ENCODE measurements at places on chromosomes 12 and 14. TPM values are rescaled to one million over a fixed set of nuclear protein-coding genes. Genes with fewer than 3 reads are reported as not detected.
A peak's percentile ranks its signal among the peaks of the same experiment; 100 is the strongest.

BRF1 gene
- 41.6 TPM for total RNA-seq

- no peak overlapping the region for H3K27ac ChIP-seq
- H3K27me3 ChIP-seq, result no peaks in the 10 kb centered on the region
- H3K4me3 ChIP-seq, result no peak overlapping the region
- peak; percentile 32 for DNase-seq
These were observed 133.1 kb downstream of the PRIMA1 start for GRCh38 chr14:93655078-93655750.

EPYC gene
- not detected for total RNA-seq

GRCh38 chr12:119682639-119683252, 14.8 kb downstream of the PRKAB1 start:
- DNase-seq, result no peak
- no peak overlapping the region for H3K27ac ChIP-seq
- no peak overlapping the region for H3K4me3 ChIP-seq
- H3K27me3 ChIP-seq, result no peaks in the 10 kb centered on the region
- H3K4me1 ChIP-seq, result peaks cover 25% of the 10 kb centered on the region
- H3K36me3 ChIP-seq, result peaks cover 2% of the 10 kb centered on the region

CLEC4C gene
- total RNA-seq, result not detected

DNA sequence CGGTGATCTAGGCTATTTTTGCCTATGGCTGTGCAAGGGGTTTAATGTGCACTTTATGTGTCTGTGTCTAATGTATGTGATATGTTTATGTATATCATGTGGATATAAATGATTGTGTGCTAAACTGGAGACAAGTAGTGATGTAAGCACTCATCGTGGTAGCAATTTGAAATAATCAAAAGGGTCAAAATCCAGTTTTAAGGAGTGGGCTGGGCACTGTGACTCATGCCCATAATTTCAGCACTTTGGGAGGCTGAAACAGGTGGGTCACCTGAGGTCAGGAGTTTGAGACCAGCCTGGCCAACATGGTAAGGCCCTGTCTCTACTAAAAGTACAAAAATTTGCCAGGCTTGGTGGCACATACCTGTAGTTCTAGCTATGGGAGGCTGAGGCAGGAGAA, 2.8 kb downstream of the EDDM3A start:
- H3K4me3 ChIP-seq, result no peak overlapping the region
- H3K36me3 ChIP-seq, result no peaks in the 10 kb centered on the region
- H3K27ac ChIP-seq, result no peak overlapping the region
- no peak for DNase-seq
- no peaks in the 10 kb centered on the region for H3K4me1 ChIP-seq

DPF3 gene
- total RNA-seq, result not detected

CAPZA3 gene
- not detected for total RNA-seq

GRCh38 chr14:37091651-37092050, 80.8 kb downstream of the SLC25A21 start:
- no peaks in the 10 kb centered on the region for H3K27me3 ChIP-seq
- no peaks in the 10 kb centered on the region for H3K36me3 ChIP-seq
- no peak overlapping the region for H3K27ac ChIP-seq
- H3K4me1 ChIP-seq, result peaks cover 5% of the 10 kb centered on the region
